Stimulated activated CD8-positive, alpha-beta memory T cell treated with anti-CD3 and anti-CD28 coated beads, Interleukin-4, amount 100 ng/mL, for 4 hours (primary cell): ENCODE measurements at places on chromosomes 6 and 20.

DNA sequence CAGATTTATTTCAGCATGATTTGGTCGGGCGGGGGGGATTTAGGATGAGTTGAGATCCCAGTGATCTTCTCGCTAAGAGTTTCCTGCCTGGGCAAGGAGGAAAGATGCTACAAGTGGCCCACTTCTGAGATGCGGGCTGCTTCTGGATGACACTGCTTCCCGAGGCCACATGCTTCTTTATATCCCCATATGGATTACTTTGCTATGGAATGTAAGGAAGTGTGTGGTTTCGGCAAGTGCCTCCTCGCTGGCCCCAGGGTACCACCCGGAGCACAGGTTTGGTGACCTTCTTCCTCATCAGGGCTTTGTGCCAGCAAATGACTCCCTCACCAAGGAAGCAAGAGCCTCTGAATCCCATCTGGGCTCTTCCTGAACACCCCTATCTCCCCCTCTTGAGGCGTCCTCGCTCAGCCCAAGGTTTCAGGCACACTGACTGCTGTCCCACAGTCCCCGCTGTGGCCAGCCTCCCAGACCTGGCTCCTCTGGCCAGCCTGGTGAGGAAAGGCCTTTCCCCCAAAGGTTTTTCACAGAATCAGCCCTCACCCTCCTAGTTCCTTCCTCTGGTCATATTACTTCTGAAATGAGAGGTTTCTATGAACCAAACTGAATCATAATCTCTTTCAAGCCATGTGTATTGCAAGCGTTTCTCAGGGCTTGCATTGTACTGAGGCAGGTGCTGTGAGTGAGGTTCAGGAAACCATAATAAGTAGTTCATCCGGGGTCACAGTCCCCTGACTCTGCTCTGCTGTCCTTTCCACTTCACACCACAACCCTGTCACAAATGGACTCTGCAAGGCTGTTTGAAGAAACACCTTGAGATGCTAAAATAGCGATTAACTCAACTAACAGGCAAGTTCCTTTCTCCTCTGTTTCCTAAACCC, 41.7 kb upstream of the IL17A start:
- DNase-seq, result no peak

DNA sequence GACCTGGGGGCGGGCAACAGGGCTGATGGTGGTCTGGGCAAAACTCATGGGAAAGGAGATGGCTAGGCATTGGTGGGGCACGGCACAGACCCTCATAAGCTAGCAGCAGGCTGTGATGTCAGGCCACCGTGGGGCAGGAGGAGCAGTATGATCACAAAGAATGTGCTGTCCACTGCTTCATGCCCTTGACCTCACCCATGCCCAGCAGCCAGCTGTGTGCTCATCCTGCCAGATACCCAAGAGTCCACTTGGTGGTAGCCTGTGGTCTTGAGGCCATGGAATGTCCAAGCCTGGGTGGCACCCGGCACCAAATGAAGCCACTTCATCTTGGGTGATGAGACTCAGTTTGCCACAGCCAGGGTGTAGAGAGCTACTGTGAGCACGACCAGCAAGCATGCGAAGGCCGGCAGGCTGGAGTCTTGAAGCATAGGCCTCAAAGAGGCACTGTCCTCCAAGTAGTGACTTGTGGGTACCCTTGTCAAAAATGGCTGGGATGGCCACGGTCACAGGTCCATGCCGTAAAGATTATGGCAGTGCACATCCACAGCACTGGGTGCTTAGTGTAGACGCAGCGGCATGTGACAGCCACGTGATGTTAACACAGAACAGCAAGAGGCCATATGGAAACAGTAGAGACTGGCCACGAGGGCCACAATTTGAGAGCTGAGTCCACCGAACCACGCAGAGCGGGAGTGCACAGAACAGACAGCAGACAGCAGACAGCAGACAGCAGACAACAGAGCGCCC, 19.0 kb downstream of the PLAGL2 start:
- DNase-seq, result no peak

- DNase-seq, result no peak
Measured at GRCh38 chr20:62831361-62831788, 14.5 kb downstream of the COL9A3 start.

- no peak for DNase-seq
Measured at GRCh38 chr20:34907616-34908469, 31.4 kb downstream of the ACSS2 start.

DNA sequence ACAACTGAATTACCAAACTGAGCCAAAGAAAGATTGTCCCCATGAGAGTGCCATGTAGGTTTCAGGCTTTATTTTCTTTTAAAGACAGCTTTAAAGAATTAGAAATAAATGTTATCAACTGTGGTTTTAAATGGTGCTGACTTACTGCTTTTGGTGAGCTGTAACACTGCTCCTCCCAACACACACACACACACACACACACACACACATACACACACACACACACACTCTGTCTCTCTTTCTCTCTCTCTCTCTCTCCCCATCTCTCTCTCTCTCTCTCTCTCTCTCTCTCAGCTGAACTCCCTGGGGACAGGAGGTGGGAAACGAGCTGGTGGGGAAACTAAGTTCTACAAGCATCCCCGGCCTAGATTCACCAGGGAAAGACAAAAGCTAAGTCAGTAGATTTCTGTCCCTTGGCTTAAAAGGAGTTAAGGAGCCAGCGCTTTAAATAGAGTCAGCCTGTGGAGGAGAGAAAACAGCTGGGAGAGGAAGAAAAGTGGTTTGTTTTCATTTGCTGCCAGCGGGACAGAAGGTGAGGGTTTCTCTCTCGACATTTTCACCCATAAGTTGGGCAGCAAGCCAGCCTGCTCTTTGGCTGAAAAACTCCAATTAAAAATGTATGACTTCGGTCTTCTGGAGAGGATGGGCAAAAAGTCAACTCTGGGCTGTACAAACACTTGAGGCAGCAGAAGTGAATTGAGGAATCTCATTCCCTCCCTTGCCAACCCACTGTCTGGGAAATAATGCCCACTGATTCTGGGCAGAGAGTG, 27.4 kb downstream of the CBLN4 start:
- no peak for DNase-seq

- DNase-seq, result no peak
Measured at GRCh38 chr20:62618611-62619529, 23.4 kb upstream of the SLCO4A1 start.

GRCh38 chr6:149277621-149278020, 39.9 kb upstream of the TAB2 start:
- no peak for DNase-seq
